NCI-H1105 treated with DMSO at 0.1 percent for 48 hours (cell line): ENCODE measurements at places on chromosomes 1 and 21.
A peak's percentile ranks its signal among the peaks of the same experiment; 100 is the strongest.

- no peak for DNase-seq
These were observed 46.4 kb upstream of the CSF1 start for GRCh38 chr1:109864047-109864822.

DNA sequence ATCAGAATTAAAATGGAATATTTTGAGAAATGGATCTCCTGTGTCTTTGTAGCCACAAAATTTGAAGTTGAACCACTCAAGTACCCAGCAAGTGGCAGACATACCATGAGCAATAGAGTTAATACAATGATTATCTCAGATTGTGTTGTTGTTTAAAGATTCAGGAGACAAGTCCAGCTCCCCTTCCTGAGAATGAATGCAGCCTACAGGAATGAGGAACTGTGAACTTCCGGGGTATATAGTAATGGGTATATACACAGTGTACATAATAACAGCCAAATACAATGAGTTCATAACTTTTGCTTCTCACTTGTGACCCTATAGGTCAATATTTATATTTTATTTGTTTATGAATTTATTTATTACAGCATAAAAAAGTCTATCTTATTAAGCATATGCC is 445.0 kb downstream of the SETD4 start:
- no peak for DNase-seq

DNA sequence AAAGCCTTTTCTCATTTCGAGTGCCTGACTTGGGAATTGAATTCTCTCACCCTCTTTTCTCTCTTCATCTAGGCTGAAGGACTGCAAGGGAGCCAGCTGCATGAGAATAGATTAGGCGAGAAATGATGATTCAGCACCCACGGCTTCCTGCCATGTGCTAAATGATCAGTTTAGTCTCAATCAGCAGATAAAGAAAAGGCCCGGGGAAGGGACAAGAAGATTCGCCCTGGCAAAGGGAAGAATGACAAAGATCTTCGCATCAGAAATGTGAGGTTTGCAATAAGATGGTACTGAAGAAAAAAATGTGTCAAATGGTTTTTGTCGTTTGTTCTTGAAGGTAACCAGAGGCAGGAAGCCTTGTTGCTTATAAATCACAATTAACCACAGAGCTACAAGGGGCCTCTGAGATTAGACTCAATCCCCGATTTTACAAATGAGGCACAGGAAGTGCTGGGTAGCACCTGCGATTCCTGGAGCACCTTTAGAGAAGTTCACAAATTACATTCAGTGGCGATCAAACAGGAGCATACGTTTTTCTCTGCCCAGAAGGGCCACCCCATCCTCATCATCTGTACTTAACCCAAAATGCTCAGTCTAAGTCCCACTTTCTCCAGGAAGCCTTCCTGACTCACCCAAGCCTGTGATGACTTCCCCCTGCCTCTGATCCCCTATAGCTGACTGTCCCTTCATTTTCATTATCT is 183.4 kb downstream of the ZNF281 start:
- DNase-seq, result no peak

DNA sequence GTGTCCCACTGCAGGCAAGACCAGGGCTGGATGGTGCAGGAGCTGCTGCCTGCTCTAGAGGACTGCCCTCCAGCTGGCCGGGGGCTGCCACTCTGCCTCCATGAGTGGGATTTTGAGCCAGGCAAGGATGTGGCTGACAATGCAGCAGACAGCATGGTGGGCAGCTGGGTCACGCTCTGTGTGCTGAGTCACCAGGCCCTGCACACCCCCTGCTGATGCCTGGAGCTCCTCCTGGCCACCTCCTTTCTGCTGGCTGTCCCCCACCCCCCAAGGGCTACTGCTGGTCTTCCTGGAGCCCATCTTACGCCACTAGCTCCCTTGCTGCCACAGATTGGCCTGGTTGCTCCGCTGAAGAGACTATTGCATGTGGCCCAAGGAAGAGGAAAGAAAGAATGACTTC is 3.9 kb upstream of the ZSCAN20 start:
- DNase-seq, result no peak

GRCh38 chr1:175737451-175737850 is 5.9 kb downstream of the TNR start:
- DNase-seq, result no peak

- DNase-seq, result no peak
These were observed 53.8 kb downstream of the SERBP1 start for GRCh38 chr1:67376381-67376780.

DNA sequence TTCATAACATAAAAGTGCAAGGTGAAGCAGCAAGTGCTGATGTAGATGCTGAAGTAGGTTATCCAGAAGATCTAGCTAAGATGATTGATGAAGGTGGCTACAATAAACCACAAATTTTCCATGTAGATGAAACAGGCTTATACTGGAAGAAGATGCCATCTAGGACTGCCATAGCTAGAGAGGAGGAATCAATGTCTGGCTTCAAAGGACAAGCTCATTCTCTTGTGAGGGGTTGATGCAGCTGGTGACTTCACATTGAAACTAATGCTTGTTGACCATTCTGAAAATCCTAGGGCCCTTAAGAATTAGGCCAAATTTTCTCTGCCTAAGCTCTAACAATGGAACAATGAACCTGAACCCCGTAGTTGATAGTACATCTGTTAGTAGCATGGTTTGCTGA is 34.0 kb downstream of the FLVCR1 start:
- no peak for DNase-seq

GRCh38 chr1:181134543-181135436 is 46.3 kb downstream of the IER5 start:
- DNase-seq, result peak; percentile 25
